ENCODE measurements at places on chromosomes 6 and 20.

DNA sequence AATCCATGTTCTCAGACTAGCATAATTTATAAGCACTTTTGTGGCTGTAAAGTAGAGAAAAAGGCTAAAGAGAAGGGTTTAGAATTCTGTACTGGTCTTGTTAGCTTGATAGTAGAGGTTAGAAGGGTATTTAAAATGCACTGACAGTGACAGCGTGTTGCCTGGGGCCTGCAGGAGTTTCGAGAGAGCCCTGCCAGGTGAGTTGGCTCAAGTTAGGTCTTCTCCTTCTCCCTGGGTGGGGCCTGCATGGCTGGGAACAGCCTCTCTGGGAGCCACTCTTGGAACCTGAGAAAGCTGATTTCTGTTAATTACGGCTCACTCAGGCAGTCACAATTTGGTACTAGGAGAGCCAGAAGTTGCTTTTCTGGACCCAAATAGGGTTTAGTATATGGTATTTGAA lies 103.7 kb downstream of the ARID1B start:
- DNase-seq: no peak

- no peak for DNase-seq
Observed at GRCh38 chr20:20213526-20214121, 154.3 kb upstream of the INSM1 start.

- DNase-seq: no peak
Observed at GRCh38 chr6:16064671-16065072, 64.2 kb upstream of the MYLIP start.

GRCh38 chr20:43988867-43989266 lies 74.2 kb downstream of the TOX2 start:
- no peak for DNase-seq

DNA sequence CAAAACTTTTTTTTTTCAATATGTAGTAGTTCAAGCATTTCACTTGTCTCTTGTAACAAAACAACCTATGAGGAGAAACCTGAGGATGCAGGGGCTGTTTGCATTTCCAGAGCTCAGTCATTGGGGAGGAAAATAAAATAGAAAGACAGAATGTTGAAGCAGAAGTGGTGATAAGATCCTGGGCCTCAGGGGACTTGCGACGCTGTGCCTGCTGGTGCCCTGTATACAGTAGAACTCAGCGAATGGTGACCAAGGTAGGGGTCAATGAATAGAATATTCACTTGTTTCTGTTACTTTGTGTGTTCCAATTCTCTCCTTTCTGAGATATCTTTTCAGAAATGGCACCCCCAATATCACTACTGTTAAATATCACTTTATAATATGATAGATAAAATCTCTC lies 271.6 kb downstream of the FARS2 start:
- DNase-seq: no peak

DNA sequence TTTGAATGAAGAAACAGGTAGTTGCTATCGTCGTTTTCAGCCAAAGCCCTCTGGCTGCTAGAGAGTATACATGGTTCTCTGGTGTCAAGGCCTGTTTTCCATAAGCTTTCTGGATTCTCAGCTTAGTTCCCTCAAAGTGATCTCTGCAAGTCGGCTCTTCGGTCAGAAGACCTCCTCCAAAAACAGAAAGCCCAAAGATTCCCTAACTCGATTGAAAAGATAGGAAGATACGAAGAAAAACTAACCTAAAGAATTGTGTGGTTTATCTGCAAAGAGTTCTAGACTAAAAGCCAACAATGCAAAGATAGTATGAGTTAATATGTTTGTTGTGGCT lies 545 bp upstream of the ASCC3 start:
- no peak for DNase-seq

GRCh38 chr6:89200706-89201215 lies 16.4 kb downstream of the GABRR1 start:
- DNase-seq: no peak

DNA sequence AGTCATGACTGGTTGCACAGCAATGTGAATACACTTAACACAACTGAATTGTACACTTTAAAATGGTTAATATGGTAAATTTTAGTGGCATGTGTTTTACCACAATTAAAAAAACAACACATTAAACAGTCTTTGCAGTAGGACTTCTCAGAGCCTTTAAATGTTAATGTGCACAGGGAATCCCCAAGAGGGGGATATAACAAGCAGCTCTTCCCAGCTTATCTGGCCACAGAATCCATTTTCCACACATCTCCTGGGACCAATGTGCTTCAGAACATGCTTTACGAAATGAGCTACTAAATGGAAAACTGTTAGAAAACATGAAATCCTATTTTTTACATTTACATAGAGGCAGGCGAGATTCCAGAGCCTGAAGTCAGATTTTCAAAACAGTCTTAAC lies 44.4 kb downstream of the FYN start:
- no peak for DNase-seq

DNA sequence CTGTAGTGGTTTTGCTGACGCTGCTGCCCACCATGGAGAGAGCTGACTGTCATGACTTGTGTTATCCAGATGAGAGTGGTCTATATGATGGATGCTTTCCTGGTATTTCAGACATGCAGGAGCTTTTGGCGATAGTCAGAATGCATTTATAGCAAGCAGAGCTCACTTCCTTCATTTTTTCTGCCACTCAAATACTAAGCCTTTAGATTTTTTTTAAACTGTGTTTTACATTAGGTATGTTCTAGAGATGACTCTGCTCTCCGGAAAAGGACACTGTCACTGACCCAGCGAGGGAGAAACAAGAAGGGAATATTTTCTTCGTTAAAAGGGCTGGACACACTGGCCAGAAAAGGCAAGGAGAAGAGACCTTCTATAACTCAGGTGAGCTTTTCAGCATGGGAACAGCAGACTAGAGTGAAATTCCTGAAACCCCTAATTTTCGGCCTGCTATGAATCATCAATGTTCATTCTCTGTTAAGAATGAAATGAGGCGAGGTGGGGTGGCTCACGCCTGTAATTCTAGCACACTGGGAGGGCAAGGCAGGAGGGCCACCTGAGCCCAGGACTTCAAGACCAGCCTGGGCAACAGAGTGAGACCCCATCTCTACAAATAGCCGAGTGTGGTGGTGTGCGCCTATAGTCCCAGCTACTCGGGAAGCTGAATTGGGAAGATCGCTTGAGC lies 98.6 kb upstream of the CLDN20 start:
- no peak for DNase-seq

- no peak for DNase-seq
Observed at GRCh38 chr20:18701969-18702368, 111.6 kb upstream of the SCP2D1 start.

DNA sequence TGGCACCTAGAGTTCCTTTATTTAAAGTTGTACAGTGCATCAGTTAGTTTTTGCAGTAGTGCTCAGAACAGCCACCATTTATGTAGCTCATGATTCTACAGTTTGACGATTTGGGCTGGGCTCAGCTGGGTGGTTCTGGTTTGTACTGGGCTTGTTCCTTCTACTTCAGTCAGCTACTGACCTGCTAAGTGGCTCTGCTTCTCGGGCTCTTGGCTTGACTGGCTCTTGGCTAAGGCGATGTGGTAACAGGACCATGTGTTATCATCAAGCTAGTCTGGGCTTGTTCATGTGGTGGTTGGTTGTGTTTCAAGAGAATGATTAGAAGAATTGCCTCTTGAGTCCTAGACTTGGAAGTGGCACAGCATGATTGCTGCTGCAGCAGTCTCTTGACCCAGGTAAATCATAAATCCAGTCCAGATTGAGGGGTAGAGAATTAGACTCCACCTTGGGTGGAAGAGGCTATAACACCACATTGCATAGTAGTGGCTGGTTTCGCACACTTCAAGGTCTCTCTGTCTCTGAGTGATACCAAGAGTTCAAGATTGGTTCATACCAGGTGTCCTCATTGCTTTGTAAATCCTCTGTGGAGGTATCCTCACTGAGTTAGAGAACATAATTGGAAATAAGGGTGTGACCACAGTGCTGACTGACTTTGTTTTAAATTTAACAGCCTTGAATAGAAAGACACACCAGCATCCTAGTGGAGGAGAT lies 253.0 kb downstream of the ARID1B start:
- no peak for DNase-seq

DNA sequence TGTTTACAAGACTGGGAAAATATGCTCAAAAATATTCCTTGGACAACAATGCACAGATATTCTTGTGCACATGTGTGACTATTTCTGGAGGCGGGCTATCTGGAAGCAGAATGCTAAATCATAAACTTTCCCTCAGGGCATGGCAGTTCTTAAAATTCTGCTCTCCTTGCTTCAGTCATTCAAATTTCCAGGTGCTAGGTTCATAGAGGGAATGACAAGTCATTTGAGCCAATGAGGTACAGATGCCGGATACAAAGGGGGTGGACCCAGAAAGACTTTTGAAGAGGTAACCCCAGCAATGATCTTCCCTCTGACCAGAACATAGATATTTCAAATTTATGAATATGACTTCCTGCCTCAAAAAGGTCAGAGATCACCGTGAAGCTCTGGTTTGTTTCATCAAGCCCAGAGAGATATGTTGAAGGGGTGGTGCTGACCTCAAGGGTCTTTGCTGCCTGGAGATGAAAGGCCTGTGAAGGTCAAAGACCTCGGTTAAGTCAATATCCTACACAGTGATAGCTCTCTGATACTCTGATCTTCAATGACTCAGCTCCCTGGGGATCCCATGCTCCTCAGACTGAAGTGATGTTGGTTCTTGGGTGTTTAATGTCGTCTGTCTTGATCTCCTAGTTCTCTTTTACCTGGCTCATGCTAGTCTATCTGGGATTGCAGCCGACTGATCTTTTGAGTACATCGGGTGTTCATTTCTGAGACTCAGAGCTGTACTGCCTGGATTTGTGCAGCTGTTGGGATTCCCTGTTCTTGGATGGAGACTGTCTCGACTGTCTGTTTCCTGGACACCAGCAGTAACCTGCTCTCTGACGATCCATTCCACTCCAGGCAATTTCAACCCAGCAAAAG lies 47.5 kb upstream of the TSHZ2 start:
- no peak for DNase-seq

- no peak for DNase-seq
Observed at GRCh38 chr20:31642837-31643236, 5.1 kb downstream of the COX4I2 start.

DNA sequence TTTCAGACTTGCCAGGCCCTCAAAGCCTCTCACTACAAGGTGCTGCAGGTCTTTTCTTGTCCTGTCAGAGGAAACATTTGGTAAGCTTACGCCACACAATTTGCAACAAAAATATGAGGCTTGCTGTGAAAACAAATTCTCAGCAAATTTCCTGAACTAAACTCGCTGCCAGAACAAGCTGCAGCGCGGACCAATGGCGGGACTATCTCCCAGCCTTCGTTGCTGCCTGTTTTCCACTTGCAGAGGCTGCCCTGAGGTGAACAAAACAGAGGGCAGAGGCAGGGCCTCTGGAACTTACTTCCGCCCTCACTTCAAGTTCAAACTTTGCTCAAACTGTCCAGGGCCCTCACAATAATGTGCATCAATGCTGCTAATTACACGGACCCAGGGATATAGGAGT lies 12.4 kb downstream of the UQCC2 start:
- no peak for DNase-seq

DNA sequence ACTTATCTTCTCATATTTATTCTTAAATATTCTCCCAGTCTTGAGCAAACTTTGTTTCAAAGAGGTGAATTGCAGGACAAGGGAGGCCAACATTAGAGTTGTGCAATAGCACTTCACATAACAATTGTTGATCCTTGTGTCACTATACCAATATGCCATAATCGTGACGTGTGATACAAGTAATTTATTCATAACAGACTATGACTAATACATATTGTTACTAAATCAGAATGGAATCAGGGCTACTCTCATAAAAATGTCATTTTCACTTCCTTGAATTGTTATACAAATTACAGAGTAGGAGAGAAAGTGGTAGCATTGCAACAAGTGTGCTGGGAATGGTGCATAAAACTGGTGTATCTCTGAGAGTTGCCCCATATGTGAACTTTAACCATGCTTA lies 37.2 kb upstream of the PLCB1 start:
- no peak for DNase-seq

GRCh38 chr6:43334466-43335095 lies 26.0 kb upstream of the CRIP3 start:
- DNase-seq: no peak

DNA sequence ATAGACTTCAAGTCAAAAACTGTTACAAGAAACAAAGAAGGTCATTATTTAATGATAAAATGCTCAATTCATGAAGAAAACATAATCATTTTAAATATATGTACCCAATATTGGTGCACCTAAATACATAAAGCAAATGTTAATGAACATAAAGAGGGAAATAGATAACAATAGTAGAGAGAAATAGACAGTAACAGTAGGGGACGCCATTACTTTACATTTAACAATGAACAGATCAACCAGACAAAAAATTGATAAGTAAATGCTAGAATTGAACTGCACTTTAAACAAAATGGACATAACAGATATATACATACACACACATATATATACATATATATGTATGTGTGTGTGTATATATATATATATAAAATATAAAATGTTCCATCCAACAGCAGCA lies 37.4 kb downstream of the IL22RA2 start:
- DNase-seq: peak; percentile 37

- DNase-seq: peak; percentile 16
Observed at GRCh38 chr6:105459049-105459448, 56.2 kb upstream of the PREP start.

DNA sequence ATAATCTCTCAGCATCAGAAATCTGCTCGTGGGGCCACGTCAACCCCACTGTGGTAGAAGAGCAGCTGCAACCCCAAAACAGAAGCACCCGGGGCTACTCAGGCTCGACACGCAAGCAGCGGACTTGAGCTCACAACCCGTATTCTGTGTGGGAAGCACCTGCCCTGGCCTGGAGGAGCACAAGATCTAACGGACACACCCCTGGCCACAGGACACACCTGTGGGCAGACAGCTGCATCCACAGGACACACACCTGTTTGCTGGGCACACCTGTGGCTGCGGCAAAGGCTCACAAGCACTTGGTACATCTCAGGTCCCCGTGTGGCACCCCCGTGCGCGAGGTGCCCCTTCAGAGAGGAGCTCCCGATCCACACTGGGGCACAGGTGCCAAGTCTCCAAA lies 36.5 kb downstream of the ZBTB46 start:
- no peak for DNase-seq

GRCh38 chr6:17001188-17001587 lies 100.7 kb upstream of the STMND1 start:
- no peak for DNase-seq

GRCh38 chr6:117072134-117072533 lies 193.2 kb upstream of the VGLL2 start:
- no peak for DNase-seq
